Small intestine (tissue), 16 donors: ENCODE measurements at places on chromosomes 16 and 17. TPM values are rescaled to one million over a fixed set of nuclear protein-coding genes. Genes with fewer than 3 reads are reported as not detected.
A peak's percentile ranks its signal among the peaks of the same experiment; 100 is the strongest.

Gene CETP
- polyA plus RNA-seq = not detected

Gene MEFV
- not detected for polyA plus RNA-seq

Gene ABCC11
- polyA plus RNA-seq = 0.15 TPM

- DNase-seq = no peak
Observed at GRCh38 chr17:67156269-67157199, 88.5 kb downstream of the HELZ start.

DNA sequence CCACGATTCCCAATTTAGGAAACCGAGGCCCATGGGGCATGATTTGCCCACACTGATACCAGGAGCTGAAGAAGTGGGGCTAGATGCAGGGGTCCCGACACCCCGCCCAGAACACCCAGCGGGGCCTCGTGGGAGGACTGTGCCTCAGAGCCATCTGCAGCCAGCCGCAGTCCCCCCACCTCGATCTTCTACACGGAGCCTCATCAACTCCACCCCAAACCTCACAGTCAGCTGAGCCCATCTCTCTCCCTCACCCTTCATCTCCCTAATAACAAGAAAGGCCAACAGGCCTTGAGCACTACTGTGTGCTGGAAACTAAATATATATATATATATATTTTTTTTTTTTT, 4.2 kb downstream of the ITGAE start:
- DNase-seq = no peak

- DNase-seq = no peak
Observed at GRCh38 chr17:76495663-76496400, 5.4 kb downstream of the RHBDF2 start.

DNA sequence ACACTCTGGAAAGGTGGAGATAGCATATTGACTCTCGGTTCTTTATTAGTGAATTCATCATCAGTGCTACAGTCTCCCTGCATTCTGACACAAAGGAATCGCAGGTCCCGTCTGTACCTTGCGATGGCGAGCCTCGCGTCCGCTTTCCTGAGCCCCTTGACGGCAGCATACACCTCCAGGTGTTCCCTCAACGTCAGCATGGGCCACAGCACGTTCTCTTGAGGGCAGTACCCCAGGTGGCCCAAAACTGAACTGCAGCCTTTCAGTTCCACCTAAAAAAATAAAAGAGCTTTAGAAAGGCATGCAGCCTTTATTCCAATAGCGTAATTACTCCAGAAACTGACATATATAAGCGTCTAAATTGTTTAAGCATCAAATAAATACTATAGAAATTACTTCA, 24.2 kb upstream of the ABCA9 start:
- DNase-seq = peak; percentile 40

DNA sequence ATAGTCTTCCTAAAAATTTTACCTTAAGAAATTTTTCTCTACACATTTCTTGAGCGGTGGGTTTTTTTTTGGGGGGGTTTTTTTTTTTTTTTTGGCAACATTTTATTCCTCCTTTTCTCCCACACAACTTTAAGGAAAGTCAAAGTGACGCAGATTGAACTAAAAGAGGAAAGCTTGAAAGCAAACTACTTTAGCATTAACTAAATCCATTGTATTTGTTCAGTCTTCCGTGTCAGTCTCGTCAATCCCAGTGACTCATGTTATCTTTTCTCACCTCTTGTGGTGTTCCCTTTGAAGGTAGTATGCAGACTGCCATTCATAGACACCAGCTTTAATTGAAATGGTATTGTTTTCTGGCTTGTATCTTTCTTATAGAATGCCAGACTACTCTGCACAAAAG, 39.3 kb downstream of the TADA2A start:
- DNase-seq = no peak

DNA sequence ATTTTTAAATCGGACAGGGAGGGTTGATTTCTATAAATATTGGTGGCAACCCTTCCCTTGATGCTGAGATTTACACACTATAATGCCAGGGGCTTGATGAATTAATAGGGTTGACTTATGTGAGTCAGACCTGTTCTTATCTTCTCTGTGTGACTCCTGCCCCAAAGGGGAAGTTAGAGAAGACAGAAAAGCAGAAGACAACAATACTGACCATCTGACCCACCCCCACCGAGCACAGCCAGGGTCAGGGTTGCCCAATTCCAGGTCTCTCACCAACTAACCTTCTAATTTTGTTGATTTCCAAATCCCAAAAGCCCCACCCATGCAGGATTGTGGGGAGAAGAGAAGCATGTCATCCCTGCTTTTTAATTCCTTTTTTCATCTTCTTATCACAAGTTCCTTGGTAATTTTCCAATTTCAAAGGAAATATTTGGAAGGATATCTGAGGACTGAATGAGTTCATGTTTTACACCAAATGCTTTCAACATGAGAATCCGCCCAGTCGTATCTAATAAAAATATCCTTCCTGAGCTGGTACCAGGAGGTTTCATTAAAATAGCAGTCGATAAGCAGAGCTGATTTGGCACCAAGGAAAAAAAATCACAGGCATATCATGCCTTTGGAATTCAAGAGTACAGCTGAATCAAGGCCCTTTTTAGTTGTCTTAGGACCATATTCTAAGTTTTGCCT, 603.4 kb upstream of the CDH11 start:
- DNase-seq = no peak

DNA sequence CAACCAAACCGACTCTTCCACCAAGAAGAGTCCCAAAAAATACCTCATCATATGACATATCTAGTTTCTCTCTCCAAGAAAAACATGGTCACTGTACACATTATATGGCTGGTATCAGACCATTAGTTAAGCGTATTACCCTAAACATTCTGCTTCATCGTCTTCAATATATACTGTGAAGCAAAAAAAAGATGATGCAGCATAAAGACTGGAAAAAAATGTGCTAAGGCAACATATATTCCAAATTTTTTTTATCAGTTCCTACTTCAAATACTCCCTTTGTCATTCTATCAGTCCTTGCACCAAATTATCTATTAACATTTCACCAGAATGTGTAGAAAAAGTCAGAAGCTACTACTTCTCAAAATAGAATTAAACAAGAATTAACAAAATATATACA, 42.9 kb downstream of the STX8 start:
- DNase-seq = no peak

DNA sequence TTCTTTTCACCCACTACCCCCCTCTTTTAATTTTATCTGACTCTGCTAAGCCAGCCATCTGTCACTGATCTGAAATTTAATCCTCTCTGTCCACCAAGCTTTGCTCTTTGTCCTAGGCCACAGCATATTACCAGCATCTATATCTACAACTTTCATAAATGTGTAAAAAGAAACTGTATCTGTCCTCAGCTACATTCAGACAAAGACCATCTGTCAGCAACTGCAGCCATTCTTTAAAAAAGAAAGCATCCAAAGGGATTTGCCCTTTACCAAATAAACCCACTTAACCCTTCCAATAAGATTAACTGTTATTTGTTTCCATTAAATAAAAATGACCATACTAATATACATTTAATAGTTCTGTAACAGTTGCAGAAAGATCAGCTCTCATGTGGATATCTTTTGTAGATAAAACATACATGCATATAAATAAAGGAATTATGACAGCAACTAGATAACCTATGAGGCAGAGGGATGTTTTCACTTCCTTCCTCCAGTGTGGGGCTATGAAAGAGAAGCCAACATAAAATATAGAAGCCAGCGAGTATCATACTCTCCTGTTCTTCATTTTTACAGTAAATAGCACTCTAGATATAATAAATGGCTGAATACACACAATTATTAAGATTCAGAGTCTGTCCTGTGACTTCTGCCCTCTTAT, 602.5 kb upstream of the SALL1 start:
- DNase-seq = no peak

DNA sequence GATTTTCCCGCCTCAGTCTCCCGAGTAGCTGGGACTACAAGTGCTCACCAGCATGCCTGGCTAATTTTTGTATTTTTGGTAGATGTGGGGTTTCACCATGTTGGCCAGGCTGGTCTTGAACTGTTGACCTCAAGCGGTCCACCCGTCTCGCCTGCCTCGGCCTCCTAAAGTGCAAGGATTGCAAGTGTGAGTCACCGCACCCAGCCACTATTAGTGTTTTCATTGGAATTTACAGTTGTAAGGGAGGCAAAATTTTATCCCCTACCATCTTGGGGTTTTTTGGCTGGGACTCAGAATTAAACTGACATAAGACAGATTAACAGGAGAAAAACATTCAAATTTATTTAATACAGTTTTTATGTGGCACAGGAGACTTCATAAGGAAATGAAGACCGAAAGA, 12.3 kb upstream of the MYCBPAP start:
- no peak for DNase-seq

GRCh38 chr16:58614860-58615259, 14.8 kb downstream of the CNOT1 start:
- DNase-seq = no peak

- DNase-seq = no peak
Observed at GRCh38 chr17:74766413-74766812, 9.7 kb downstream of the NAT9 start.
